ENCODE measurements at places on chromosomes 13 and 19.

DNA sequence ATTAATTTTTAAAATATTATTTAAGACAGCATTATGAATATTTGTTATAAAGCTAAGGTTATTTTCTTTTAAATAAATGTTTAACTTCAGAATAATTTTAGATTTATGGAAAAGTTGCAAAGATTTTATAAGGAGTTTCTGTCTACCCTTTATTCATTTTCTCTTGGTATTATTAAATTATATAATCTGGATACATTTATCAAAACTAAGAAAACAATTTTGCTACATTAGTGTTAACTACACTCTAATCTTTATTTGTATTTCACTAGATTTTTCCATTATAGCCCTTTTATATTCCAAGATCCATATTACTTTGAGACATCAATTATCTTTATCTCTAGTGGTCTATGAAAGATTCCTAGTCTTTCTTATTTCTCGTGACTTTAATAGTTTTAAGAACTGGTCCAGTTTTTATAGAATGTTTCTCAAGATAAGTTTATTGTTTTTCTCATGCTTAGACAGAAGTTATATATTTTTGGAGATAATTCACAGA, 1243.7 kb upstream of the PCDH9 start:
- DNase-seq, result no peak

DNA sequence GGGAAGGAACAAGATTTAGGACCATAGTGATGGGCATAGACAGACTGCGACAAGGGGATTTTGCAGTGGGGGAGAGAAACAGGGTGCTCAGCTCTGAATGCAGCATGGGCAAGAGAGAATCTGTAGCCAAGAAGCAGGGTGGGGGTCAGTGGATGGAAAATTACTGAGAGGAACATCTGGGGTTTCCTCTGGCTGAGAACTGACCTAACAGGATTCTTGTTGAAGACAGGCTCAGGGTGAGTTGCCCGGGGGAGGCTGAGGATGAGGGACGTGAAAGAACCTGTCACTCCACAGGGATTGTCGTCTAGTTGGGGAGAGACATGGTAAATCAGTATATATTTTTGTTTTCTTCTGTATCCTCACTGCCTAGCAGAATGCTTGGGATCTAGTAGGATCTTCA, 118.7 kb upstream of the PEG3 start:
- no peak for DNase-seq

GRCh38 chr19:28018499-28018898, 1194.5 kb downstream of the UQCRFS1 start:
- no peak for DNase-seq

- DNase-seq, result no peak
Measured at GRCh38 chr19:3851254-3852176, 17.3 kb downstream of the ZFR2 start.

Data from C1 segment of cervical spinal cord (tissue), 14 donors.